ENCODE measurements at places on chromosomes 3 and 15.
A peak's percentile ranks its signal among the peaks of the same experiment; 100 is the strongest.

GRCh38 chr3:191263365-191263764 is 64.3 kb downstream of the OSTN start:
- DNase-seq, result no peak

DNA sequence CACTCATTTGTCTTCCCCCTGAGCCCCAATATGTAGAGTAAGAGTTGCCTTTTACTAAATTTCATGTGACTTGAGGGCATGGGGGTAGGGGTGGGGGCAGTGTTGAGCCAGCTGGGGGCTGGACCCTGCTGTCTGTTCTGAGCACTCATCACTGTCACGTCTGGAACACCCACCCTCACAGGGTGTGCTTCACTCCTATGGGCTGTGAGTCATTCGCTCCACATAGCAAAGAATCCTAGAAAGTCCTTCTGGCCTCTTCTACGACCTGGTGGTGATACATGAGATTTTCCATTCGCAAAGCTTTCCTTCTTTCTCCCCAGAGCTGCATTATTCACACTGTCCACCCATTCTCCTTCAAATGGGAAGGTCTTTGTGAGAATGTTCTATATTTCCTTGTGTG is 43.6 kb upstream of the MGLL start:
- DNase-seq, result no peak

DNA sequence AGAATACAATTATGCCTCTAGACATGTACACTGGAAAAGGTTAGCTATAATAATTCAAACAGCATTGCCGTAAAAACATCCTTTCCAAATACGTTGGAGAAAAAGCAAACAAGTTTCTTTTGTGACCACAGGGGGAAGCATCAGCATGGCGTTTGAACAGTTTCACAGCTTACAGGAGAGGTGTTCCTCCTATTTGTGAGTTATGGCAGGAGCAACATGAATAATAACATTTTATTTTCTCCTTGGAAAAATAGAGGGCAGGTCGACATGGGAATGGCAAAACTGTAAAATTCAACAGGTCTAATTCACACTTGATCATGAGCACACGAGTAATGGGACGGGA is 39.7 kb upstream of the GADL1 start:
- DNase-seq, result no peak

DNA sequence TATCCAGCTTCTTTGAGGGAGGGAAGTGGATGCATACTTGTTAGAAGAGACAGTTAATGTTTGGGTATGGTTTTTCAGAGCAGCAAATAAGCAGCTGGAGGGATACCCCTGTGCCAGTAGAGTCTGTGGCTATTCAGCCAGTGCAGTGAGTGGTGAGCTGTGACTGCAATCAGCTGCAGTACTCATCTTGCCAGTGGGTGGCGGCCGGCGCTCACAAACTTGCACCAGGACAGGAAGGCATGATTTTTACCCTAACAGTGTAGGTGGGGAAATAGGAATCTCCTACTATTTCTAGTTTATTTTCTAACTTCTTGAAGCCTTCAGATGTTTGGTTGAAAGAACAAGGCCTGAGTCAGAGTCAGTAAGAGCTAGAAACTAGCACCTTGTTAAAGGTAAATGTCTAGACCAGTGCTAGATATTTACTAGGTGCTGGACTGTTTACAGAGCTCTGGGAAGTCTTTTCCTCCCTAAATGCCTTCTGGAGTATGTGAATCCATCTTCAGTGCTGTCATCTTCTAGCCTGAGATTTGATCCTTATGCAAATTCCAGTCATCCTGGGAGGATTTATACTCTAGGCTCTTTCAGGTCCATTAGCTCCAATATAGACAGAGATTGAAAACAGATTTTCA is 23.6 kb downstream of the TIMP4 start:
- peak; percentile 43 for DNase-seq

DNA sequence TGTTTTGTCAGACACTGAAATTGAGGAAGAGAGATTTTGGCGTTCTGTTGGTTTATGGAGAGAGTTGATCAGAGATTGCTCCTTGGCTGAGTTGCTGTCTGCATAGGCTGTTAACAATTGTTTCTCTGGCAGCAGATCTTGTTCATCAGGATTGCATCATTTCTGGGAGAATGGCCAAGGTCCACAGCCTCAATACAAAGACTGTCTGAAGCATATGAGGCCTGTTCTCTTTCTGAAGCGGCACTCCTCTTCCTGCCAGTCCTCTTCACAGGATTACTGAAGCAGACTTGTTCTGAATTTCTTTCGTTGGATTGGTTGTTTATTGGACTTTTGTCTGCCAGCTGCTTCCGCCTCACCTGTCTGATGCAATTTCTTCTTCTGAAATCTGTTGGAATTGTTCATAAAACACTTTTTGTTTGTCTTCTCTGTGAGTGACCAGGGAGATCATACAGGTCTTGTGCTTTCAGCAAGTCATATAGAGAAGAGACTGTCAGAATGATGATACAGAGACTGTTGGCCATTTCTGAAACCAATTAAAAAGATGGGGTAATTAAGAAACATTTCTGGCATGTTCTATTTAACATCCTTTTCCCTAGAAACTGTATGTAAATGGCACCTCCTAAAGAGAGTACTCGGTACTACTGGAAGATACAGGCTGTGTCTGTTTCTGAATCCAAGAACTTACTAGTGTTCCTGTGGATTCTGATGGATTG is 25.5 kb downstream of the SETD5 start:
- DNase-seq, result no peak

DNA sequence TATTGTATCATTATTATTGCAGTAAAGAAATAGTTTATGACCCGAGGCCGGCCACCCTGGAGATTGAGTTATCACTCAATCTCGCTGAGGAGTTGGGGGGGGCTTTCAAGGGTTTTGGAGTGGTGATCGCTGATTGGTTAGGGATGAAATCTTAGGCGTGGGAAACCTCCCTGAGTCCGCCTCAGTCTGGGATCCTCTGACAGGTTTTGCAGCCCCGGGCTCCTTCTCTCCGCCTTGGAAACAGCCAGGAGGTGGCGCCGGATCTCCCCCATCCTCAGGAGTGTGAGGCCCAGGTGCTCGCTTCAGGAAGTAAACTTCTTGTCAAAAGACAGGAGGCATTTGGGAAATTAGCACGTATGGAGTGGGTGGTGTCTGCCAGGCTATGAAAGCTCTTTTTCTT is 41.1 kb upstream of the SEC61A1 start:
- DNase-seq, result no peak

- no peak for DNase-seq
Observed at GRCh38 chr3:127711021-127711695, 38.4 kb downstream of the ABTB1 start.

GRCh38 chr3:53809267-53809666 is 37.0 kb downstream of the CHDH start:
- no peak for DNase-seq

DNA sequence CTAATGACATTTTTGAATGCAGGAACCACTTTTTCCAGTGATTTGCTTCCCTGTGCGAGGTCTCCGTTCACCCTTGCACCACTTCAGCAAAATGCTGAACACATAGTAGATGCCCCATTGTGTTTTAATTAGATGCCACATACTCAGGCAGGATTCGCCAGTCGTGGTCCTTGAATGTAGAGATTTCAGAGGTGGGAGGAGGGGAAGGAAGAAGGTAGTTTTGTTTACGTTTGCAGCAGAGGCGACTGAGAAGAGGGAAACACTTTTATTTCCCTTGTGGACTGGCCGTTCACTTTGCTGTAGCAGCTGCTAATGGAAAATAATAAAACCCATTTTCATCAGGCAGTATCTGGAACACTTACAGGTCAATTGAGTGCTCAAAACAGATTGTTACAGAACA is 262.8 kb upstream of the TBL1XR1 start:
- DNase-seq, result no peak

DNA sequence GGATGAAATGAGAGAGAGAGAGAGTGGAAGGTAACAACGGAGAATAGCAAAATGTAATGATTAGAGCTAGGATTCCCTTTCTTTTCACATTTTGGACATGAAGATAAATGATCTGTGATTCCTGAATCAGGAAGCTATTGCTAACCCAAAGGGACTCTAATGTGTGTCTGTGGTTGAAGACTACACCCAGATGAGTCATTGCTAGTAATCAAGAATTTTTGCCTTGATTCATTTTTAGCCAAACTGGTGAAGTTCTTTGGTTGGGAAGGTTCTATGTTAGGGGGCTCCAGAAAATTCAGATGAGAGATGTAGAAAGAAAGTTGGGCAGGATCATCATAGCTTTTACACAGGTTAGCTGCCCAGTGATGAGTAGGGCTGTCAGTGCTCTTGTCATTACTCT is 116.4 kb downstream of the DUT start:
- DNase-seq, result no peak

GRCh38 chr3:138119423-138119766 is 4.0 kb upstream of the DZIP1L start:
- no peak for DNase-seq

- no peak for DNase-seq
Observed at GRCh38 chr3:60136601-60137000, 1086.8 kb upstream of the CFAP20DC start.

DNA sequence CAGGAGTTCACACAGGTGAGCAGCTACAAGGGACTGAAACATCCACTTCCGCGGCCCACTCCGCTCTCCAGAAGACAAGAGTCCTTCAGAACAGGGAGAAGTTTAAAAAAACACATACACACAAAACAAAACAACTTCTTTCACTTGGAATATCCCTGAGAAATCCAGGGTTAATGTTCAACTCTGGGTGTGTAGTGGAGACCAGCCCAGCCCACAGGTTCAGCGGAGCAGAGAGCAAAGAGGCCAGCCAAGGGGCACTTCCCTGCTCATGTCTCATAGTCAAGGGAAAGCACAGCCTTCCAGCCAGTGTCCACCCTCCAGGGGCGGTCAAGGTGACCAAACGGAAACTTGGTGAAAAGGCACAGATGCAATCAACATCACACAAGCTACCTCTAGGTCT is 41.6 kb downstream of the WNT5A start:
- no peak for DNase-seq

DNA sequence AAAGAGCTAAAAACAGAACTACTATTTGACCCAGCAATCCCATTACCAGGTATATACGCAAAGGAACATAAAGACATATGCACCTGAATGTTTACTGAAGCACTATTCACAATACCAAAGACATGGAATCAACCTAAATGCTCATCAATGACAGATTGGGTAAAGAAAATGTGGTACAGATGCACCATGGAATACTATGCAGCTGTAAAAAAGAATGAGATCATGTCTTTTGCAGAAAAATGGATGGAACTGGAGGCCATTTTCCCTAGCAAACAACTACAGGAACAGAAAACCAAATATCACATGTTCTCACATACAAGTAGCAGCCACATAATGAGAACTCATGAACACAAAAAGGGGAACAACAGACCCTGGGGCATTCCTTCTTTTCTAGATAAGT is 208.9 kb upstream of the LRRFIP2 start:
- DNase-seq, result no peak

DNA sequence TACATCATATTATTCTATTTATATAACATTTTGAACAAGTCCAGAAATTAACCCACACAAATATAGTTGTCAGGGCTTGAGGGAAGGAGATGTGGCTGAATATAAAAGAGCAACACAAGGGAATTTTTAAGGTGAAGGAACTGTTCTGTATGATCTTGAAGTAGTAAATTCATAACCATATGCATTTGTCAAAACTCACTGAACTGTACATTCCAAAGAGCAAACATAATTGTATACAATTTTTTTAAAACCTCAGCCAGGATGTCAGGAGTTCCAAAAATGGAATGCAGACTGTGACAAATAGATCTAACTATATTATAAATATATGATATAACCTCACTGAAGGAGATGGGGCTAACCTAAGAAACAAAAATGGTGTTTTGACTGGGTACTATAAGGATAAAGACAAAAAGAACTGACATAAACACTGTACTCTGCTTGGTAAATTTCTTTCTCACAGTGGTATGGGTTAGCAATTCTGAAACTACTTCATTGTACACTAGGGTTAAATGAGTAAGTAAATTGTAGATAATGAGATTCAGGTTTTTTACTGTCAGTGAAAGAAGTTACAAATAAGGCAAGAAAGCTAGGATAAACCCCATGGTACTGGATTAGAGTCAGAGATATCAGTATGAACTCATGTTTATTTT is 14.4 kb downstream of the GOLGB1 start:
- no peak for DNase-seq

DNA sequence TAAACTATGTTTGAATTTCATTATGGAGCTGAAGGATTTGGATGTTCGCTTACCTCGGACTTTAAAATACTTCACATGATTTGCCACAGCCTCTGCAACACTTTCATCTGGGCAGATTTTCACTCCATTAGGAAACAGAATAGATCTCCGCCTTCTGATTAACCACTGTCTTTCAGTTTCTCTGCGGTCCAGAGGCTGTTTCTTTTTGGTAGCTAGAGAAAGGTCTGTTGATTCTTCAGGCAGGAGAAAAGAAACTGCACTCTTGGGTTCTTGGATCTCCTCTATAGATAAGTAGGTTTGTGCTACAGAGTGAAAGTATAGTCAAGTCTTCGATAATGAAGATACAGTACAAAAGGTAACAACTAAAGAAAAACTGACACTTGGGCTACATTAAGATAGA is 844 bp downstream of the IMPG2 start:
- no peak for DNase-seq

- no peak for DNase-seq
Observed at GRCh38 chr15:36742696-36743095, 163.3 kb downstream of the CDIN1 start.

- no peak for DNase-seq
Observed at GRCh38 chr3:43010638-43011037, 31.5 kb downstream of the GASK1A start.

GRCh38 chr3:165815682-165816081 is 21.5 kb downstream of the BCHE start:
- no peak for DNase-seq

DNA sequence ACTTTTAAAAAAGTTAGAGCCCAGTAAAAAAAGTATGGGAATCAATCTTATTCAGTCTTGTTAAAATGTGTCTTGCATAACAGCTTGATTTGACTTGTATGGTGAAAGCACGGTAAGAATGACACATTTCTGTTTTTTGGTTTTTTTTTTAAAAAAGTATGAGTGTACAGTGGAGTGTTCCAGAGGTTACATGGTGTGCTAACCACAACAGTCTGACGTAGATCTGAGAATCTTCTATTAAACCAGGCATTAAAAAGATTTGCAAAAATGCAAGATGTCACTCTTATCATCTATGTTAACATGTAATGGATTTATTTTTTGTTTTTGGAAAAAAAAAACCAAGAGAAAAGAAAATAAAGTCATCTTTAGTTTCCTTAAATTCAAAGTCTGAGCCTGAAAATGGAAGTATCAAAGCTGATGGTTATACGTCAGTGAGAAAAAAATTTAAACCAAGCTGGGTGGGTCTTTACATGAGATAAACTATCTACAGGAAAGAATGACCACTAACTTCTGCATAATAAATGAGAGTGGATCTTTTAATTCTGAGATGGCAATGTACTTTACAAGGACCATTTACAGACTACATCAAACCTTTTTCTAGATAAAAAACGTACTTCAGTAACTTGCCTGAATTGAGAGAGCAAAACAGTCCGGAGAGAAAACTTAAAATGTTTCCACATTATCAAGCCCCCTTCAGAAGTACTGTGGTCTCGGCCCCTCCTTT is 1.6 kb downstream of the GABPB1 start:
- no peak for DNase-seq

DNA sequence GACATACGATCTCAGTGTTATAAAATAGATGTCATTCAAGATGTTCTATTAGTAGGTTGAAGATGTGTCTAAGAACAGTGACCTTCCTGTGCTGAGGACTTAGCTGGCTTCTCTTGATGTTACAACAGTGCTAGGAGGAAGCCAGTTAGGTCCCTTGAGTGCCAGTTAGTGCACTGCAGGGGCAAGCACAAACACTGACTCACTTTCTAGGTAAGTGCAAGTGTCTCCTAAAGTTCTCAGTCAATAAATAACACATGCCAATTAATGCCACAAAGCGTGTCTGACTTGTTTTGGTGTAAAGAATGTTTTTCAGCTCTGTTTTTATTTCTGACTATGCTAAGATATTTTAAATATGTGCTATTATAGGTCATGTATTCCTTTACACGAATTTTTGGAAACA is 211.8 kb downstream of the NAALADL2 start:
- DNase-seq, result no peak
